ENCODE measurements at places on chromosomes 3 and 15.

- no peak for DNase-seq
These were observed 108.9 kb downstream of the ANO10 start for GRCh38 chr3:43512754-43513404.

GRCh38 chr15:58283302-58283701 is 145.1 kb downstream of the AQP9 start:
- DNase-seq: no peak

- DNase-seq: no peak
These were observed 21.1 kb downstream of the RBP2 start for GRCh38 chr3:139455206-139455605.

- no peak for DNase-seq
These were observed 56.6 kb upstream of the ARHGEF3 start for GRCh38 chr3:56858331-56858730.

DNA sequence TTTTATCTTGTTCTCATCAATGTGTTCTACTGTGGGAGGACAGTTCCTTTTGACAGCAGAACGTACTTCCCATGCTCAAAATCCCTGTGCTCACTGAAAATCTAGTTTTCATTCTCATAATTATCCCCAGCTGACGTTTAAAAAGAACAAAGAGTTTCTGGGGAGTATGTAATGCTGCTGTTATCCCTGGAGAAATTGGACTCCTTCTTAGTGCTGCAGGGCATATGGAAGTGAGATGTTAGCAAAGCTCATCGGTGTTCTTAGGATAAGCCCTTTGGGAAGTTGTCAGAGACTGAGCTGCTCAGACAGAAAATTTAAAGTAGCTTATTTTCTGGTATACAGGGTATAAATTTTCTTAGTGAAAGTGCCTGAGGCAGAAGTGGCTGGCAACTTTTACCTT is 66.5 kb downstream of the CDAN1 start:
- DNase-seq: no peak

GRCh38 chr15:47577461-47577860 is 139.8 kb upstream of the SEMA6D start:
- DNase-seq: peak; percentile 32

GRCh38 chr3:170508839-170509238 is 77.0 kb downstream of the SLC7A14 start:
- DNase-seq: no peak

DNA sequence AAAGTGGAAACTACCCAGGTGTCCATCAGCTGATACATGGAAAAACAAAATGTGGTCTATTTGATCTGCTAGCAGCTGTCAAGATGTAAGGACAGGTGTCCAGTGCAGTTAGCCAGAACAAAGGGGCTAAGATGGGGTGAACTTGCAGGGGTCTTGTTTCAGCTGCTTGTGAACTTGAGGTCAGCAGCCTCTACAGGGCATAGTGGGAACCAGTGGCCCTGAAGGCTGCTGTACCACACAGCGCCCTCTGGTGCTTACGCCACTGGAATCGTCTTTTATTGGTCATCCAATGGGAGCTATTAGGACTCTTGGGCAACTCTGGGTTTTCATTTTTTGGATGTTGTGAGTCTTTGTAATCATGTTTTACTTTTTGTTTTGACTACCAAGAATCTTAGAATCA is 62.2 kb upstream of the CTSH start:
- peak; percentile 82 for DNase-seq

DNA sequence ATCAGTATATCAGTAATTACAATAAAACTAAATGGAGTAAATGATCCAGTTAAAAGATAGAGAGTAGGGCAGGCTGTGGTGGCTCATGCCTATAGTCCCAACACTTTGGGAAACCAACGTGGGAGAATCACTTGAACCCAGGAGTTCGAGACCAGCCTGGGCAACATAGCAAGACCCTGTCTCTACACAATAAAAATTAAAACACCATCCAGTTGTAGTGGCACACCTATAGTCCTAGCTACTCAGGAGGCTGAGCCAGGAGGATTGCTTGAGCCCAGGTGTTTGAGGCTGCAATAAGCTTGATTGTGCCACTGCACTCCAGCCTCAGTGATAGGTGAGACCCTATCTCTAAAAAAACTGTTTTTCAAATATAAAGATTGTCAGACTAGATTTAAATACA is 5.9 kb upstream of the KCNMB3 start:
- DNase-seq: no peak

DNA sequence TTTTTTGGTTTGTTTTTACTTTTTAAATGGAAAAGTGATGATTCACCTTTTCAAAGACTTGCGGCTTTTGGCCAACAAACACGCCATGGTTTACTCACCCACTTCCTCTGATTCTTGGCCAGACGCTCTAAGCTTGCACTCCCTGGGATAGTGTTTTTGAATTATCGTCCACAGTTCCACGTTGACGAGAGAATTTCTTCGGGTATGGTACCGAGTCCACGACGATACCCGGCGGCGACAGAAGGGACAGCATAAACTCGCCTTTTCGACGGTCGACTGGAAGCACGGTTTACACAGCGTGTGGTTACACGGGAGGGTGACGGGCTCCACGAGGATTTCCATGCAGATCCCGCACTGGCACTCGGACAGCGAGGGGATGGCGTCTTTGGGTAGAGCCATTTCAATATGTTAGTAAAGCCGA is 783 bp downstream of the RNF168 start:
- peak; percentile 44 for DNase-seq

DNA sequence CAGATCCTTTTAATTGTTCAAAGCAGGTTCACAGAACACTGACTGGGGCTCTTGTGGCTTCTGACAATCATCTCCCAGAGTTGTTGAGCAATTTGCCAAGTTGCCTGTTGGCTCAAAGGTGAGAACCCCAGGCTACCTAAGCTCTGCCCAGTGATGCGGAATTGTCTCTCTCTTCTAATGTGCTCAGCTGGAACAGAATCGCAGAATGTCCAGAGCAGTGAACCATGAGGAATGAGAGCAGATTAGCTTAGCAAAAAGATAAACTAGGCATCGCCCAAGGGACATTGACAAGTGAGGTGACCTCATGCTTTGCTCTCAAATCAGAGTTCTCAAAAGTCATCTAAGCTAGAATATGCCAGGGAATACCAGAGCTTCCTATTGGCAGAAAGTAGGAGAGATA is 148.1 kb downstream of the WDR76 start:
- DNase-seq: no peak

DNA sequence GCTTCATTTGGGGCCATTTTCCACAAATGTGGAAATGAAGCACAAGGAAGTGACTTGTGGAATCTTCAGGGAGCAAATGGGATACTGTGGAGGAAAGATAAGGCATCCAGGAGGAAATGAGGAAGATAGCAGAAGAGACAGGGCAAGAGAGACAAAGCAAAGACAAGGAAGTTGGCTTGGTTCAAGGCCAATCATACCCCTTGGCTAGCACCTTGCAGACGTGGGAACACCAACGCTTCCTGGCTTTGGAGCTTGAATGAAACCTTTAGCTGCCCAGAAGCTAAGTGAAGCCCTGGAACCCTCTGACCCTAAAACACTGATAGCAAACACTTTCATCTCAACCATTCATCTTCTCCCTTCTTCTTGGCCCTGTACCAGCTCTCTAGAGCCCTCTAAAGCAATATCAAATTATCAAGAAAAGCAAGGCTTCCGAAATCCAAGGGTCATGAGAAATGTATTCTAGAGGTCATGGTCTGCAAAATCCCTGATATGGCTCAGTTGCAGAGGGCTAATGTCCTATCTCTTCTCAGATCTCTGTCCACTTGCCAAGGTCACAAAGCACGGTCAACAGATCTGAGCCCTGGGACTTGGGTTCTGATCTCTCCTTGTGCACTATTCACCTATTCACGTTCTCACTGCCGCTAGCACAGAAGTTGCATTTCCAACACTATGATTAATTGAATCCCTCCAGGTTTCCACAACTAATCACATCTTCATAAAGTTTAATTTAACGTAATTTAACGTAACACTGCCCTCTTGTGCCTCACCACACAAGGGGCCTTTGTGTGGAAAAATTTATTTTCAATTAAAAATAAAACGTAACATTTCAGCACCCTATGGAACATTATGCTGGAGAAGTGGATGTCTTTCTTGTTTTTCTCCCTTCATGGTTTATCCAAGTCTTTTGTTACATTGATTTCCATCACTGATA is 557.6 kb upstream of the ADAMTS9 start:
- DNase-seq: no peak

GRCh38 chr3:151504606-151505005 is 43.7 kb upstream of the IGSF10 start:
- no peak for DNase-seq

GRCh38 chr3:140051019-140051957 is 116.3 kb downstream of the CLSTN2 start:
- DNase-seq: peak; percentile 36

DNA sequence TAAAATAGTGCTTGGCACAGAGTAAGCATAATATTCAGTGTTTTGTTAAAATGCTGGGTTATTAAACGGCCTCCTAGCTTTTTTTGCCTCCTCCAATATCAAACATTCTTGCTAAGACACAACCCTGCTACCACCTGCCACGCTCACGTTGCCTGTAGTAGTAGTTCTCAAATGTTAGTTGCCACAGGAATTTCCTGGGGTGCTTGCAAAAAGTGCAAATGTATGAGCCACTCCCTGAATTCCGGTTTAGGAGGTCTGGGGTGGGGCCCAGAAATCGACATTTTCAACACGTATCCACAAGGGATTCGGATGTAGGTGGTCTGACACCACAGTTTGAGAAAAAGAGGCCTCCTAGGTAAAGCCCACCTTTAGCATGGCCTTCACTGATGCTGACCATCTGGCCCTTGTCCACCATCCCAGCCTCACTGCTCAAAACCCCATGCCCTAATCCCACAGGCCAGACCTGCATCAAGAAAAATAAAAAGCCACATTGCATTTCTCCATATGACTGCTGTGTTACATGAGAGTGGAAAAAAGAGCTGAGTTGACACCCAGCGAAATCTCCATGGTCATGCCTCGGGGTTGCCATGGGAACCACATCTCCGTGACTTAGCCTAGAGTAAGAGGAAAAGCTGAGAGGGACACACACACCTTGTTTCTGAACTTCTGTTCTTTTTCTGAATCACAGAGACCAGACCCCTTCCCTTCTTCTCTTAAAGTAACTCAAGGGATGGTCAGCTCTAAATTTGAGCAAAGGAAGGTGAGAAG is 116.4 kb upstream of the HES1 start:
- DNase-seq: no peak

GRCh38 chr3:105598042-105598796 is 231.5 kb downstream of the ALCAM start:
- DNase-seq: no peak

GRCh38 chr3:133892541-133893231 is 3.0 kb downstream of the RAB6B start:
- DNase-seq: no peak

DNA sequence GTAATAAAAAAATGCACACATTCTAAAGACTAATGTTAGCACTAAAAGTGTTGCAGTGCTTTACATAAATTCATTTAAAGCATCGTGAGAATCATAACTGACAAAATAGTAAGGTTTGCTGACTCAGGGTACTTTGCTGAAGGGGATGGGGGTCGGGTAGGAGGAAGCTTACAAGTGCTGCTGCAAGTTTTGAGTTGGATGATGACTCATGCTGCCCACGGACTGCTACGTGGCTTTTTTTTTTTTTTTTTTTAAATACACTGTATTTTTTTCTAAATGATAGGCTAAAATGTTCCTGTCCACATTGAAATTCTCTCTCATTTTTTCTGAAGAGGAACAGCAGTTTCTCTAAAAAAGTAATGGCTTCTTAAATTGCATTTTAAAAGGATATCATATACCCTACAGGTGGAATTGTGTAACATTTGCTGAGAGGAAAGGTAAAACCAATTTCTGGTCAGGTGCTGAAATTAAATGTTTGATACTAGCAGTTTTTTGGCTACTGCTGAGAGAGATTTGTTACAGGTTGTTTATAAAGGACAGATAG is 2.2 kb downstream of the MAPK6 start:
- no peak for DNase-seq

DNA sequence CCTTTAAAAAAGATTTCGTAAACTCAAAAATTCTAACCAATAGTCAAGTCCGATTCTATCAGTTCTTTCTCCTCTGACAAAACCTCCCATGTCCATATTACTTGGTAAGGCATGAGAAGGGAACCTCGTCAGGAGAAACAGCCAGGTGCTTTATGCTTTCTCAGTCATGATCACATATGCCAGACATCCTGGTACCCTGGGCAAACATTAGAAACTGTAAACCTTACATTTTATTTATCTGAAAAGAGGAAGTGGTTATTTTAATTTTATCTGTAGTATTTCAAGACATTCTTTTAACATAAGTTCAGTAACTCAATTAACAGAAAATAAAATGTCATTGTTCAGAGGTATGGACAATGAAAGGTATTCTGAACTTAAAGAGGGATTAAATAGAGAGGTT is 474.8 kb upstream of the GBE1 start:
- DNase-seq: no peak

GRCh38 chr3:69872783-69873378 is 126.7 kb upstream of the SAMMSON start:
- no peak for DNase-seq

DNA sequence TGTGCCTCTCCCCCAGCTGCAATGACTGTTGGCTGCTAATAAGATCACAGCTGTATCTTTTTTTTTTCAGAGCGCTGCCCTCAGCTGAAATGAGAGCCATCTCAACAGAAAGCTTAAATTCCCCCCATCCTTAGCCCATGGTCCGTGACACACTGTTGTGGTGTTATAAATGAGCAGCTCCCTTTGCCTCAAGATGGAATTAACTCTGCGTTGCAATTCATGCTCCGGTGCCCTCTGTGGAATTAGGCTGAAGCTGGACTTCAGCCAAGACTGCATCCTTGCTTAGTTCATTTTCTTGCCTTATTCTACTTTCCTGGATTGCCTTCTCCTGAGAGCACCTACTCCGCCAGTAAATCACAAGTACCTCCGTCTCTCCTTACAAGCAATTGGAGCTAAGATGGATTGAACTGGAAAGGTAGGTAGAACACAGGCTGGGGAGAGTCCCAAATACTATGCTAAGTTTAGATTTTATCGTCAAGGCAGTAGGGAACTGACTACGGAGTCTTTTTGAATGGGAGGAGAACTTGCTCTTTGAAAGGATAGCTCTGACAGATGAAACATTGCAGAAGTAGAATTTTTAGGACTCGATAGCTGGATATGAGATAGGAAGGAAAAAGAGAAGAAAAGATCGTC is 39.0 kb upstream of the THRB start:
- no peak for DNase-seq

DNA sequence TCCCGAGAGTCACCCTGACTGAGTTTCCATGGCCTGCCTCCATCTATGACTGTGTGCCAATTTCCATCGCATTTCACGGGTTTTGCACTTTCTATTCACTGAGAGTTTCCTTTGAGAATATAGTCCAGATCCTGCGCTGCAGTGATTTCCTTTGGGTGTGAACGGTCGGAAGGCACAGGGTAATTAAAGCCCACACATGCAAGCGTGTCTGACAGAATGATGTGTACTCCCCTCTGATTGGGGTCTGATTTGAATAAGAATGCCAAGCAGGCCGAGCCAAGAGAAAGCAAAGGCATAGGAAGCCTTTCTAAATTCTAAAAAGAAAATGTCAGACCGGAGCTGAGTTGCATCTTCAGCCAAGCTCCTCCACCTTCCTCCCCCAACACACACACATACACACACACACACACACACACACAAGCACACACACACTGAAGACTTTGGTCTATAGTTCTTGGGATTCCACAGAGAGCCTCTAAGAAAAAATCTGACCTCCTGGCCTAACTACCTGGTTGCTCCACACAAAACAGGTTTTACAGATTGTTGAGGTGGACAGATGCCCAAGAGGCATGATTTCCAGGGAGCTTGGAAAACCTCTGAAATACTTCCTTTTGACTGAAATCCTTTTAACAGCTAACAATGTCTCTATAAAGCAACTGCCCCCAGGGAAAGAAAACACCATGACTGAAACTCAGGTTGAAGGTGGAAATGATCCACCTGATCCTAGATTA is 59.7 kb upstream of the LRRN1 start:
- no peak for DNase-seq
